Testis (tissue), 5 donors: ENCODE measurements at places on chromosomes 6 and 20. TPM values are rescaled to one million over a fixed set of nuclear protein-coding genes. Genes with fewer than 3 reads are reported as not detected.

TAAR1 gene
- polyA plus RNA-seq, result not detected

RIMS1 gene
- polyA plus RNA-seq, result 10.0 TPM

SEMG1 gene
- not detected for polyA plus RNA-seq

- DNase-seq, result peak; percentile 38
These were observed 15.8 kb upstream of the FAM8A1 start for GRCh38 chr6:17584241-17584803.

DNA sequence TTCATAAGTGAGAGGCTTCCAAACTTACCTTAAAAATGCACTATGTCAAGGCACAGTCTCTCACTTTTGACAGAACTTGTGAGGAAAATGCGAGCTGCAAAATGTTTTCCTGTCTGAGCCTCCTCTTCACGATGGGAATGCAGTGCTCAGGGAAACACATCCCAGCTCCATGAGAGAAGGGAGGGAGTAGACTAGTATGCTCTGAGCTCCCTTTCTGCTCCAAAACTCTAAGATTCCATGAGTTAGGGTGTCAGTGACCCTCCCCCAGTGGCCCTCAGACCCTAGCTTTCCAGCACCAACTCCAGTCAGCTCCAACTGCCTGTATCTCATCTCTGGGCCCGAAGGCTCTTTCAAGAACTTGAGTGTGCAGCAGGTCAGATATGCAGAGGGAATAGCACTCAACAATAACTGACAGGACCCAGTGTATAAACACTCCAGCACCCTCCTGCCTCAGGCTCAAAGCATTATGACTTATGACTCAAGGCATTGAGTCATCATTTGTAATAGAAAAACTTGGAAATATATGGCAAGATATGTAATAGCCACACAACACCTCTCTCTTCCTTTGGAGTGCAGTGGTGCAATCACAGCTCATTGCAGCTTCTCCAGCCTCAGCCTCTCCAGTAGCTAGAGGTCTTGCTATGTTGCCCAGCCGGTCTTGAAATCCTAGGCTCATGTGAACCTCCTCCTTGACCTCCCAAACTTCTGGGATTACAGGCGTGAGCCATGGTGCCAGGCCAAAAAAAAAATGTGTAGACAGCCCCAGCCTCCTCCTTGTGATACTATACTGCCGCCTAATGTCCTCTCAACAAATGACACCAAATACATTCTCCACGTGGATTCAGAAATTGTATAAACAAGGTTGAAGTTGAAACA, 16.7 kb upstream of the ENTPD6 start:
- no peak for DNase-seq

GPX5 gene
- polyA plus RNA-seq, result 8.6 TPM

DNA sequence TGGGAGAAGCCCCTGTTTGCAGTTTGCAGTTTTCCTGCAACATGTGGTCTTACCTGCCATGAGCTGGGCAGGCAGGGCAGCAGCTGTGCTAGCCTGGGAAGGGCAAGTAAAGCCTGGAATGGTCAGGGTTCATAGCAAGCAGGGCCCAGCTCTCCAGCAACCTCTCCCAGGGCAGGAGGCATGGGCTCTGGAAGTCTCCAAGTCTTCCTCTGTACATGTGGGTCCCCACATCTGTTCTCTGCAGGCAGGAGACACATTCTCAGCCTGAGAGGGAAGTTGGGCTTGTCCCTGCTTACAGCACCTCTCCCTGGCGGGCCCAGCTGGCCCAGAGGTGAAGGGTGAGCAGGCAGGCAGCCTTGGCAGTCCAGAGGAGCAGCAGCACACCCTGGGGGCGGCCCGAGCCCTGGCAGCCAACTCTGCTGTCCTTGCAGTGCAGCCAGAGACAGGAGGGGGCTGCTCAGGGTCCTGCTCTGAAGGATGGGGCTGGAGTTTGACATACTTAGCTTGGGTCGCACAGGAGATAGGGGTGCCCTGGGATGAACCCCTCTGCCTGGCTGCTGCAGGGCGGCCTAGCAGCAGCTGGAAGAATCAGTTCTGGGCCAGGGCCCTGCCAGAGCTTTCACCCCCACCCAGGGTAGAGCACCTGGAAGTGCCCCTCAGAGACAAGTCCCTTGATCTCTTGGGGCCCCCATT, 176.0 kb downstream of the MRPL14 start:
- DNase-seq, result peak; percentile 46

- no peak for DNase-seq
These were observed 49.2 kb downstream of the TOMM6 start for GRCh38 chr6:41836660-41837052.

DNA sequence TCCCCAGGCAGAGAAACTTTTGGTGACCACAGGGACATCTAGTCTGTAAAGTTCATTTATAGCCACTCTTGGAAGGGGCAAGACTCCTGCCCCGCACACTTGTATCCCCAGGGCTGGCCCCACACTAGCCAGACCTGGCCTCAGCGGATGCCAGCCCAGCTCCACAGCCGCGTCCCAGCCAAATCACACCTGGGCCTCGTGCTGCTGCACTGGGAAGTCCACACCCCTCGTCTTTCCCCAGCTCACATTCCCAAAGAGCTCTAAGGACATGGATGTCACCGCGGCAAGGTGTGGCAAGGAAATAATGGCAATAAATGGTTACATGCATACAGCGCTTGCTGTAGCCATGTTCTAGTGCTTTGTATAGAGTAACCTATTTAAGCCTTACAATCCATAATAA, 8.6 kb downstream of the IP6K3 start:
- no peak for DNase-seq

DNA sequence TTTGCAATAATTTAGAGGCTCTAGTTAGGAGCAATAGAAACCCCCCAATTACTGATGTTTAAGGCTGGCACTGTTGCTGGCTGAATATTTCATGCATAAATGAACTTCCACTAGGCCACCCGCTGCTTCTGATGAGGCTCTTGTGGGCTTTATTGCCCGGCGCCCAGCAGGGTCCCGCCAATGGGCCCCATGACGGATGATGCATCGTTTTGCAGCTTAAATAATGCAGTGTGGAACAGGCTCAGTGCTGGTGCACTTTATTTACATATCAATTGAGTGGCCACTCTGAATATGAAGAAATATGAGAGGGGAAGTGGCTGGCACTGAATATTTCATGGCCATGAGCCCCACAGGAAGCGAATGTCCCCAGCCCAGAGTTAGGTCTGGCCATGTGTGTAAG, 155.3 kb upstream of the MAFB start:
- no peak for DNase-seq

DNA sequence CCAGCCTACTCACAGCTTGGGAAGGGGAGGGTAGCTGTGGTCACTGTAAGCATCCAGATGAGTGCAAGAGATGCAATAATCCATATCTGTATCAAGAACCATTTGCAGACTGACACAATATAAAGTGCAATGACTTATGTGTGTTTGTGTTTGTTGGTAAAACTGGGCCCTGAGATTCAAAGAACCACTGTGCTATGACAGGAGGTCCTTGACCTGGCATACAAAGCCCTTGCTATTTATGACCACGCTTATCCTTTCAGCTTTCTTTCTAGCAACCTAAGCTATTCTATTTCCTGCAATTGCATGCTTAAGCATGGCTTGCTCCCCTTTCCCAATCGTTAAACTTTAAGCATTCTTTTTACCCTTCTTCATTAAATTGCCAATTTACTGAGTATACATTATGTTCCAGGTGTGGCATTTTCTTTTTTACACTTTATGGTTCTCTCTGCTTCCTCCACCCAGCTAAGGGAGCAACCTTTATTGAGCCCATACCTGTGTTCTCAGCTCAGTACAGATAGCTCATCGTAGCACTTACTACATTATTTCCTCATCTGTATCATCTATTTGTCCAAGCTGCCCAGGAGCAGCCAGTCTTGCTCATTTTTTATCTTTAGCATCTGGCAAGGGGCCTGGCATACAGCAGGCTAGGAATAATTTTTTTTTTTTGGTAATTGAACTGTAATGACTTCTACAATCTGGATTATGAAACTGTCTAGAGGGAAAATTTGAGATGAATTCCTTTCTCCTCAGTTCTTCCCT, 3.5 kb downstream of the MCUR1 start:
- DNase-seq, result no peak

GRCh38 chr20:5947276-5947675, 3.1 kb downstream of the TRMT6 start:
- no peak for DNase-seq

DNA sequence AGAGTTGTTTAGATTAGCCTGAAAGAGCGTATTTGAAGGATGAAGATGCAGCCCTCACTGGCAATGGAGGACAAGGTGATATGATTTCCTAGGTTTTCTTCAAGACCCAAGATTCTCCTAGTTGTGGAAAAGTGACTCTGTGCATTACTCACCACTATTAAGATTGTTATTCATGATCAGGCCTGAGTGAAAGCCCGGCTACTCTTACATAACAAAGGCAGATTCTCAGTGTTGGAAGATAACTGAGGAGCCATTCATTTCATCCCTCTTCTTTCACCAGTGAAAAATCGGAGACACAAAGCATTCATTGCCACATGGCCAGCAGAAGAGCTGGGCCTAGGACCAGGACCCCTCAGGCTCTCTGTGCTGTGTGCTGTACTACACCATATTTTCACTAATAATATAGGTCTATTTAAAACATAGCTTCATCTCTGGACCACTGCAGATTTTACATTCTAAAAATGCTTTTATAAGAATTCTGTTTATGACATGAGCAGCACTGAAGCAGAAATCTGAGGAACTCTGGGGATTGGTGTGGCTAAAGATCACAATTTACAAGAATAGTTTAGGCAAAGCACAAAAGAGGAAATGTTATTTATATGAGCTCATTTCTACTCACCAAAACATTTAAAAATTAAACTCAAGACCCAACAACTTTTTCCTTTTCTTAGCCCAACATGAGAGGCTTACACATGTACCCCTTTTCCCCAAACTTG, 181.9 kb upstream of the CCN2 start:
- DNase-seq, result no peak

DNA sequence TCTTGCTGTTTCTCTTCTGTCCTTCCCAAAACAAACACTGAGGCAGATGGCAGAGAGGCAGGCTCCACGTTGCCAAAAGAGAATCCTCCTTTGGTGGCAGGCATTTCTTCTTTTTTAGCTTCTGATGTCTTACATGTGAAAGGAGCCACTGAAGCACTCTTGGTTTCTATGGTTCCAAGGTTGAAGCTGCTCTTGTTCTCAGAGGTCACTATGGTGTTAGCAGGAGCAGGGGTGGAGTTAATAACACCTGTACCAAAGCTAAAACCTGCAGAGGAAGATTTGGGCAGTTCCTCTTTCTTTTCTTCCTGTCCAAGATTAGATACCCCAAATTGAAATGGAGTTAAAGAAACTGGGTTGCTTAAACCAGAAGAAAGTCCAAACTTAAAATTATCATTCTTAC, 28.8 kb downstream of the FAM8A1 start:
- DNase-seq, result no peak

DNA sequence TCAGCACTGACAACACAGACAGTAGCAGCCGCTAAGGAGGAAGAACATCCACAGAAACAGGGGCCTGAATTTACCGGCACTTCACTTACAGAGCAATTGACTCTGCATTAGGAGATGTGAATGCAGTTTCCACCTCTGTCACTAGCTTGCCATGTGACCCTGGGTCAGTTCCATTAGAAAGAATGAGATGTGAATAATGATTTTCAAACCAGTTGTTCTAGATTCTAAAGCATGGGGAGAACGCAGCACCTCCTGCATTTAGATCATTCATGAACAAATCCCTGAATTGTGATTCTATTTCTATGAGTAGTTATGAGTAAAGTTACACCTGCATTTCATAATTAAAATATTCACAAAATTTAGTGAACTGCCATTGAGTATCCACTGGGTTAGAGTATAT, 197.3 kb upstream of the EXOC2 start:
- DNase-seq, result no peak

CPNE5 gene
- polyA plus RNA-seq, result 44.2 TPM

- DNase-seq, result no peak
These were observed 109.3 kb downstream of the RNF144B start for GRCh38 chr6:18496462-18496861.

PPP1R3D gene
- 4.7 TPM for polyA plus RNA-seq

DNA sequence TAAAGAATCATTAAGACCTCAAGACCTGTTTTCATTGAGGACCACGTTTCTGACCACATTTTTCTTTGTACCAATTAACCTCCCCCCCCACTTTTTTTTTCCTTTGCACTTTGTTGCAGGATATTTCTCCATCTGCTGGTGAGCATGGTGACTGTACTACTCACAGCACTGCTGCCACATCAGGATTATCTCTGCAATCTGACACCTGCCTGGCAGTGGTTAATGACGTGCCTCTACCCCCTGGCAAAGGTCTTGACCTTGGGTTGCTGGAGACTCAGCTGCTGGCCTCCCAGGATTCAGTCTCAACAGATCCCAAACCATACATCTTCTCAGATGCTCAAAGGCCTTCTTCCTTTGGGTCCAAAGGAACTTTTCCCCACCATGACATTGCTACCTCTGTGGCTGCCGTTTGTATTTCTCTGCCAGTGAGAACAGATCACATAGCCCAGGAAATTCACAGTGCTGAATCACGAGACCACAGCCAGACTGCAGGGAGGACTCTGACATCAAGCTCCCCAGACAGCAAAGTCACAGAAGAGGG, 46.6 kb upstream of the EDN3 start:
- DNase-seq, result no peak

DNA sequence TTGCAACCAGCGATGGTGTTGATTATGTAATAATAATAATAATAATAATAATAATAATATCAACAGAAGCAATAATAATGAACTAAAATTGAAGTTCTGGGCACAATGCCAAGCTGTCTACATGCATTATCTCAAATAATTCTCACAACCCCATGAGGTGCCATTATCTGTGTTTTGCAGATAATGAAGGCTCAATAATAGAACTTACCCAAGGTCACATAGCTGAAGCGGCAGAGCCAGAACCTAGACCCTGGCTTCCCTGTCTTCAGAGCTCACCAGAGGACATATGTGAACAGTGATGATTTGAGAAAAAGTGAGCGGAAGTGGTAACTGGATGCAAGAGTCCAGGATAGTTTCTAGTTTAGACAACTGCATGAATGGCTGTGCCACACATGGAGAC, 91.0 kb downstream of the HIVEP1 start:
- no peak for DNase-seq

SPO11 gene
- polyA plus RNA-seq, result 13.8 TPM

DNA sequence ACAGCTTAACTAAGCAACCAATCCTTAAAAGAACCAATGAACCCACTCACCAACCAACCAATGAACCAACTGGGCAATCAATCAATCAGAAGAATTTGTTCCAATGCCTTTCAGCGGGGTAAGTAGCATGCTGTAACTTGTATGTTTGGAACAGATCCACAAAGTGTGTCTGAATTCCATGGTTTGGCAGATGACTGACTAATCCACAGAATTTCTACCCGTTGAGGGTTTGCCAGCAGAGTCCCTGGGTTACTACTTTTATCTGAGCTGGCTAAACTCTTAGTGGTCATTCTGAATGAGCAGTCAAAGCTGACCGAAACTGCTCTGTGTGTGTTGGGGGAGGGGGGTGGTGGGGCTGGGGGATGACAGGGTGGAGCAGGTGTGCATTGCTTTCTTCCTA, 125.0 kb upstream of the JAG1 start:
- DNase-seq, result no peak

DNA sequence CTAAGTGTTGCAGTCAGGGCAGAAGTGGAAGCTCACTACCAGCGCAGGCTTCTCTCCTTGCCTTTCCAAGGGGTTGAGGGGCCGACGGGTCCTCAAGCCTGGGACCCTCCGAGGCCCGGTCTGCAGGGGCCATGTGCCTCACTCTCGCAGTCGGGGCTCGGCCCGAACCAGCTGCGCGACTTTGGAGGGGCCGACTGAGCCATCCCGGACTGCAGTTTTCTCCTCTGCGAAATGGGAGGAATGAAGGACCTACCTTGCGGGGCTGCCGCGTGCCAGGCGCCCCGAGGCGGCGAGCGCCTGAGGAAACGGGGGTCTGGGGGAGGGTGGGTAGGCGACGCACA, 5.6 kb downstream of the LZTS3 start:
- DNase-seq, result no peak
